Esophagus squamous epithelium (tissue), 5 donors: ENCODE measurements at places on chromosomes 1 and 21.

DNA sequence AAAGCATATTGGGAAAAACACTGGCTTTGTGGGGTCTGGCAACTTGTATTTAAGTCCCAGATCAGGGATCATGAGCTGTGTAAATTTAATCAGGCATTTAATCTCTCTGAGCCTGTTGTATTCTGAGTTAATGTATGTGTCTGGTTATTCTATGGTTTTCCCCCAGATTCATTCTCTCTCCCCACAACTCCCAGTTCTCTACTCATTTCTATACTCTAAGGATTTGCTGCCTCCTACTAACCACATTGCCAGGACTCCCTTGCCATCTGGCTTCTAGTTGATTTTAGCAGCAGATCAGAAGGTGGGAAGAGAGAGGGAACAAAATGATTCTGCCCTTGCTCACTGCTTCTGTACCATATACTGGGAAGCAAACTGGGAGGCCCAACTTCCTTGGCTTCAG, 31.4 kb upstream of the S1PR1 start:
- DNase-seq, result no peak

DNA sequence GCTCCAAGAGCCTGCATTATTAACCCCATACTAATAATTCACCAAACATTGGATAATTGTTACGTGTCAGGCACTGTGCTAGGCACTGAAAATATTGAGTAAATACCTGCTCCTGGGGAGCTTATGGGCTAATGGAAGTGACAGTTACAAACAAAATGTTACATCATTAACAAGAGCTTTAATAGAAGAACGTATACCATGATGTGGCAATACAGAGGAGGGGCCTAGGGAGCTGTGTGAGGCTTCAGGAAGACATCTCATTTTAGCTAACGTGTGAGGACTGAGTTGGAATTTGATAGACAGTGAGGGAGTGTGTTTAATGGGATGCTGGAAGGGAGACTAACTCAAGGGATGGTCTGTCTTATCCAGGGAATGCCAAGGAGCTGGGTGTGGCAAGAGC, 16.5 kb upstream of the TSPAN2 start:
- no peak for DNase-seq

- no peak for DNase-seq
Measured at GRCh38 chr1:114771992-114772391, 8.5 kb downstream of the SIKE1 start.

DNA sequence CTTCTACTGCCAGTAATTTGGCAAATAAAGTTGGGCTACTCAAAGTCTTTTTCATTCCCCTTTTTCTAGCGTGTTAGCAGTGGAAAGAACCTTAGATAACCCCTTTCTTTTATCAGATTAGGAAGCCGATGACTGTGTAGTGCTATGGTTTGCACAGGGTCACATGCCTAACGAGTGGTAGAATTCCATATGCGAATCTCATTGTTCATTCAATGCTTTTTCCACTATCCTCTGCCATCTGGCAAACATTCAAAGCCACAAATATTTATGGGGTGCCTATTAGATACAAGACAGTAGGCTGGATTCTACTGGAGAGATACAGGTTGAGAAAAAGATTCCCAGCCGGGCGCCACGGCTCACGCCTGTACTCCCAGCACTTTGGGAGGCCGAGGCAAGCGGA, 14.9 kb upstream of the IER5 start:
- DNase-seq, result no peak

DNA sequence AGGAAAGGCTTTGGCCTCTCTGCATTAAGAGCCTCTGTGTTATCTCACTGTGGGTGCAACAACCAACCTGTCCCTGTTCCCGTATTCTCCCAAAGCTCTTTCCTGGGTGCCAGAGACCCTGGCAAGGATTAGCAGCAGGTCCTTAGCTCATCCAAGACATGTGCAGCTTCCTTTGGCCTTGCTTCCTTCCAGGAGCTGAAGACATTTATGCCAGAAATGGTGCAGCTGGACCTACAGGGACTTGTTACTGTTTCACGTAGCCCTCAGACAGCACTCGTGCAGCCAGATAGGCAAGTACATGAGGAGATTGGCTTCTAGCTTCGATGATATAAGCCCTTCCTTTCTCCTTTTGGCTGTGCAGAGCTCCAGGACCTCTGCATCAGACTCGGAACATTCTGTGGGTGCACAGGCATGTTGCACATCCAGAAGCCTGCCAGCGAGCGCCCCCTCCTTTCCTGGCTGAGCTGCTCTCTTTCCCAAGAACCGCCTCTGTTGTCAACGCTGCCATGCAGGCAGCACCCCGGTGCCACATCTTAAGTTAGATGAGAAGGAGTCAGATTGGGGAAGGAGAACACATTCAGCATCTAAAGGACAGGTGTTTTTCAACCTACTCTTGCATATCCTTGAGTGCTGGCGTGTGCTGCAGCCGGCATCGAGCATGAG, 284.5 kb upstream of the PLXNA2 start:
- no peak for DNase-seq

DNA sequence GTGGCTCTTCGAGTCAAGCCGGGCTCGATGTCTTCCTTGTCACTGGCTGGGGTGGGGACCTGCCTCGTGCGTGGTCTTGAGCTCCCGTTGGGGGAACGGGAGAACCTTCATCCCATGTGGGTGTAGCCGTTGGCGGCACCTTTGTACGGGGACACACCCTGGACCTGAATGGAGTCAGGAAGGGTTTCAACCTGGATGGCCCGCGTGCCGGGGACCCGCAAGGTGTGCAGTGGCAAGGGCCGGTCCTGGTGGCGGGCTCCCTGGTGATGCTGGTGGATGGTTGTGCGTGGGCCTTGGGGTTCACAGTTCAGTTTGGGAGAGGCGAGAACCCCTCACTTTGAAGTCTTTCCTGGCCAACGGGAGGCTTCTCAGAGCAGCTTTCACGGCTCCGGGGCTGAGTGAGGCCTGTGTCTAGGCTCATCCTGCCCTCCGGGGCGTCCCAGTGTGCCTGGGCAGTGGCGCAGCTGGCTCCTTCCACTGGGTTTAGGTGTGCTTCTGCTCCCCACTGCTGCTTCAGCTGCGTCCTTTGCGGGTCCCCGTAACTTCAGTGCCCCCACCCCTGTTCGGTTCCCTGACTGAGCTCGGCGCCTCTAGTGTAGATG, 11.4 kb downstream of the SKI start:
- no peak for DNase-seq

- no peak for DNase-seq
Measured at GRCh38 chr1:224052772-224053171, 61.1 kb upstream of the FBXO28 start.

- DNase-seq, result no peak
Measured at GRCh38 chr1:157091186-157091585, 8.4 kb downstream of the ETV3L start.

DNA sequence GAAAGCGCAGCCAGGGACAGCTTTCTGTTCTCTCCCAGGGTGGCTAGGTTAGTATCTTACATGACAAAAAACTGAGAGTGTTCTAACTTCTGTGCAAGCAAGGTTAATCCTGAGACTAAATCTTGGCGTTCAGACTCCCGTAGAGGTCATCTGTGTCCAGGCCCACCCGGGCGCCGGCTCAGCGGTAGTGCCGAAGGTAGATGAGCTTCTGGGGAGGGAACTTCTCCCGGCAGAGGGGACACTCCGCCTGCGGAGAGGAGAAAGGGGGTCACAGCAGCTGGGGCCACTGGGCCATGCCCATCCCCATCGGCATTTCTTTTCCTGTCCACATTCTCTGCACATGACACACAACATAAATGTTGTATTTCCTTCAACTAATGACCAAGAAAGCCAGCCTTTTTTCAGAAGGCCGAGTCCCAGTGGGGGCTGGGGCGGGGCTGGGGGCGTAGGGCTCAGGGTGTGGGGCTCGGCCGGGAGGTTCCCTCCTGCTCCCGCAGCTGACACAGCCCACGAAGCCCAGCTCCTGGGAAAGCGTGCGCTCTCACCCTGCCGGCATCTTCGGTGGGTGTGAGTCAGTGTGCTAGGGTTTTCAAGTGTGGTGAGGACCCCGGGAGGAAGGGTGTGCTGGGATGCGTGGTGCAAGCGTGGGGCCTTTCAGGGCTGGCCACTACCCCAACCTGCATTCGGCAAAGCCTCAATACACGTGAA, 6.6 kb downstream of the PEX10 start:
- DNase-seq, result no peak

DNA sequence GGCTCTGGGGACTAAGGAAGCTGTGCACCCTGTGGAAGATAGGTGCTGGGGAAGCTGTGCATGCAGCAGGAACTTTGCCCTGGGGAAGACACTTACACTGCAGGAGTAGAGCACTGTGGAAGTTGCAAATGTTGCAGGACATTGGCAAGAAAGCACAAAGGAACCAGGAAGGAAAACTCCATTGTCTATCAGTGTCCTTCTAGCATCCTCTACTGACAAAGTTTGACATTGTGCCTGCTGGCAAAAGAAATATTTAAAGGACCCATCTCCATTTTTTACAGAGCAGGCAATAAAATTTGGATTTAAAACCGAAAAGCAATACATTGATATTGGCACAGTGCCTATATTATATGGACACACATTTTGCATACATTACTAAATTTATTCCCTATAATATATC, 394.1 kb downstream of the PBX1 start:
- no peak for DNase-seq

DNA sequence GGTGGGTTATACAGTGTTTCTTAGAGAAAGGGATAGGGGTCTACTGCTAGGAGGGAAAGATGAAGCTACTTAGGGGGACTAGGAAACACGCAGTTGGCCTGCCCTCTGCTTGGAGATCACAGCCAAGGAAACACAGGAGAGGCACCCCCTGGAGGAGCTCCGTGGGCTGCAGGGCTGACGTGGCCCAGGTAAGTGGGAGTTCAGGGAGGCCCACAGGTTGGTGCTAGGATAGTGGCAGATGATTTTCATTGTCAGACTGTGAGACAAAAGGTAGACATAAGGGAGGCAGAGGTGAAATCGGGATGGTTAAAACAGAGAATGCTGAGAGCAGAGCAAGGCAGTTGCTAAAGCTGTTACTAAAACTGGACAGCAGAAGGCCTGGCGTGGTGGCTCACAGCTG, 463.0 kb downstream of the DSCAM start:
- no peak for DNase-seq

- no peak for DNase-seq
Measured at GRCh38 chr1:207300970-207301369, 20.5 kb upstream of the CD55 start.

GRCh38 chr1:204929487-204930154, 59.0 kb downstream of the NFASC start:
- no peak for DNase-seq

- no peak for DNase-seq
Measured at GRCh38 chr1:17521946-17522612, 17.4 kb upstream of the ARHGEF10L start.

GRCh38 chr1:246297279-246298265, 209.5 kb downstream of the SMYD3 start:
- DNase-seq, result no peak

GRCh38 chr1:155305881-155306391, 2.7 kb upstream of the FDPS start:
- DNase-seq, result no peak

DNA sequence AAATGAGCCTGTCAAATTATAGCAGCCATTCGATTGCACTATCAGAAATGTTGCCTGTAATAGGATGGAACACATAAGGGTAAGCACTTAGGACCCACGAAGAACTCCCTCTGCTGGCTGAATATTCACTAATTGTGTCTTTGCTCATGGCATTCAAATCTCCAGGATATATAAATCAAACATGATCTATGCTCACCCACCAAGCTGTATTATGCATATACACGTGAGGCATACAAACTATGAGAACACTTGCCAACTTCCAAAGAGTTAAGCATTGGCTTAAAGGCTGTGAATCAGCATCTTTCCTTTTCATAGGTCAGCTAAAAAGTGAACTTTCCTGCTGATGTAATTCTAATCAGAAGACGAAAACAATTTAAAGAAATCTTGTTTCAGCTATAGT, 34.5 kb downstream of the TMPRSS15 start:
- DNase-seq, result no peak

GRCh38 chr1:94579876-94580294, 38.3 kb upstream of the F3 start:
- no peak for DNase-seq

- no peak for DNase-seq
Measured at GRCh38 chr1:229885568-229886495, 181.2 kb upstream of the GALNT2 start.

- no peak for DNase-seq
Measured at GRCh38 chr1:204802401-204803175, 68.1 kb upstream of the NFASC start.
